Left lung (tissue), 14 donors: ENCODE measurements at places on chromosomes 7 and 10. TPM values are rescaled to one million over a fixed set of nuclear protein-coding genes. Genes with fewer than 3 reads are reported as not detected.

OR2A5 gene
- not detected for total RNA-seq

DNA sequence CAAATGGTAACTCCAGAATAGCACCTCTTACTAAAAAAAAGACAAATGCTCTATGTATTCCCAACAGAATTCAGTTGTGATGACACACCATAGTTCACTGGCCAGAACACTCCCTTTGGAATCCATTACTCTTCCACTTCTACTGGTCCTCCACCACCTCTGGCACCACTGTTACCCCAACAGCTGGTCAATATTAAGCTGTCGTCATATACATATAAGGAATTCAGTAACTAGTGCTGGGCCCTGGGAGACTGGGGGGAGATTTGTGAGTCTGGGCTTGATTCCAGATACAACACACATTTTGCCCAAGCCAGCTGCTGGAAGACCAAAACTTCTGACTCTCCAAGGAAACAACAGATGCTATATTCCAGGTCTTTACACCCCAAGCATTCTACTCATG lies 26.0 kb upstream of the ITGA8 start:
- H3K27ac ChIP-seq = no peak overlapping the region
- no peaks in the 10 kb centered on the region for H3K36me3 ChIP-seq
- H3K4me3 ChIP-seq = no peak overlapping the region
- no peak for DNase-seq
- H3K4me1 ChIP-seq = no peaks in the 10 kb centered on the region

DNA sequence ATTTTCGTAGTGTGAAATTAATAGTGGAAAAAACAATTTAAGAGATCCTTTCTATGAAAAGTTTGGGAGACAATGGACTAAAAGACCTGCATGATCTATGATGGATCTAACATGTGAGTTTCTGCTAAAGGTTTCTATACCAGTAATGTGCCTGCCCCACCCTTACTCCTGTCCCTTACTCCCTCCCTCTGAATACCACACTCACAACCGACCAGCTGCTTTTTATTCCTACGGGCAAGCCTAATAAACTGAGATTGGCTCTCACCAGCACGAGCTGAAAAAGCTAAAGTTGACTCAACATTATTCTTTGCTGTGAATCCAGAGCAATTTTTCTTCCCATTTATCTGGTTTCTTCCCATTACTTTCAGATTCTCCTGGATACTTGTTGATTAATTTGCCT lies 17.8 kb upstream of the REEP3 start:
- H3K36me3 ChIP-seq = no peaks in the 10 kb centered on the region
- no peak for DNase-seq
- H3K4me3 ChIP-seq = no peak overlapping the region

- no peak for DNase-seq
- H3K4me1 ChIP-seq = no peaks in the 10 kb centered on the region
- no peak overlapping the region for H3K27ac ChIP-seq
- no peaks in the 10 kb centered on the region for H3K27me3 ChIP-seq
These were observed 266.8 kb upstream of the STEAP1 start for GRCh38 chr7:89887489-89887888.

DNA sequence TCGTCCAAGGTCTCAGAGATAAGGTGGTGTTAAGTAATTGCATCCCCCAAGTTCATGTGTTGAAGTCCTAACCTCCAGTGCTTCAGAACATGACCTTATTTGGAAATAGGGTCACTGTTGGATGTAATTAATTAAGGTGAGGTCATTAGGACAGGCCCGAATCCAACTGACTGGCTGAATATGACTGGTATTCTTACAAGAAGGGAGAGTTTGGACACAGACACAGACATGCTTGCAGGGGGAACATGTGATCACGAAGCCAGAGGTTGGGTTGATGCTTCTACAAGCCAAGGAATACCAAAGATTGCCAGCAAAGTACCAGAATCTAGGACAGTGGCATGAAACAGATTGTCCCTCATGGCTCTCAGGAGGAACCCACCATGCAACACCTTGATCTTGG lies 173.5 kb upstream of the LYZL2 start:
- no peaks in the 10 kb centered on the region for H3K36me3 ChIP-seq
- H3K27ac ChIP-seq = no peak overlapping the region
- no peak overlapping the region for H3K4me3 ChIP-seq
- no peaks in the 10 kb centered on the region for H3K27me3 ChIP-seq
- no peak for DNase-seq
- no peaks in the 10 kb centered on the region for H3K4me1 ChIP-seq

- no peaks in the 10 kb centered on the region for H3K27me3 ChIP-seq
- no peaks in the 10 kb centered on the region for H3K36me3 ChIP-seq
These were observed 8.1 kb upstream of the TMEM72 start for GRCh38 chr10:44902941-44903545.
